ENCODE measurements at places on chromosomes 3 and 15.

DNA sequence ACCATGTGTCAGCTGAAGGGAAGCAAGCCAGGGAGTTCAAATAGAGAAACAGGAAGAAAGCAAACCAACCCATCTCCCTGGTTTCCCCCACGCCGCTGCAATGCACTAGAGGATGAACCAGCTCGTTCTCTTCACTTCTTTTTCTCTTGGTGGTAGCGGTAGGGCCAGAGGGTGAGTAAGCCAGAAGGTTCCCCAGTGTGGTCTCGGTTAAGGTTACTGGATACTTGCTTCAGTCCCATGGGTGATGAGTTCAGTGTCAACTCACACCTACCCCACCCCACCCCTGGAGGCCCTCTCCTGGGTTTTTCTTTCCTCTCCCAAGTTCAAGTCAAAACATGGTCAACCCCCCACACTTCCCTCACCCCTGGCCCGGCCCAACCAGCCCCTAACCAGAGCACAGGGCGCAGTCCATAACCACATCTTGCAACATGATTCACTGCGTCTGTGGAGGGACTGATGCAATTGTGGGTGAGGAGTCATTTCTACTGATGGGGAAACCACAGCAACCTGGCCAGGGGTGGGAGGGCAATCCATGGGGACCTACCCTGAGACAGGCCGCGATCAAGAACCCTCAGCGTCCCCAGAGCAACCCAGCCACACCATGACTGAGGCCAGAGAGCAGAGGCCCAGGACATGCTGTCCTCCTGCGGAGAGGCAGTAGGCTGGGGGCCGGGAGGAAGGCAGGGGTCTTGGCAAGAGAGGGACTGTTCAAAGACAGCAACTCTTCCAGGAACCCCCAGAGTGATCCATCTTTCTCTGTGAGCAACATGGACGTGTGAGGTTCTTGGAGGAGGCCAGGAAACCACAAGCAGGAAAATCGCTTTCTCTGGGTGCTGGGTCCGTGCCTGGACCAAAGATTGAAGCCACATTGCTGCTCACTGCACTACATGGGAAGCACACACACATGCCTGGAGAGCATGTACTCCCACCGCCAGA, 276.6 kb downstream of the UACA start:
- no peak for DNase-seq

DNA sequence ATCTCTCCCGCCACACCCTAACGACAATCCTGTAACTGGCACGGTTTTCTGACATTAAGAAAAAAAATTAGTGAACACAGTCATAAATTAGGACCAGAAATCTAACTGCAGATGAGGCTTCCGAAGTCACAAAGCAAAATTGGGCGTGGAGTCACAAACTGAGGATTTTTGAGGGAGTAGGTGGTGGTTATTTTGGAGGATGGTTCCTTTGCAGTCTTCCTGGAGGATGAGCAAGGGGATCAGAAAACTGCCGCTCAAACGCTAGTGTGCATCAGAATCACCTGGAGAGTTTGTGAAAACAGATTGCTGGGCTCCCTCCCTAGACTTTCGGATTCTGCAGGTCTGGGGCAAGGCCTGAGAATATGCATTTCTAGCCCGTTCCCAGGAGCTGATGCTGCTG, 334.8 kb downstream of the RORA start:
- DNase-seq: no peak

GRCh38 chr3:50816894-50817293, 142.2 kb downstream of the DOCK3 start:
- no peak for DNase-seq

DNA sequence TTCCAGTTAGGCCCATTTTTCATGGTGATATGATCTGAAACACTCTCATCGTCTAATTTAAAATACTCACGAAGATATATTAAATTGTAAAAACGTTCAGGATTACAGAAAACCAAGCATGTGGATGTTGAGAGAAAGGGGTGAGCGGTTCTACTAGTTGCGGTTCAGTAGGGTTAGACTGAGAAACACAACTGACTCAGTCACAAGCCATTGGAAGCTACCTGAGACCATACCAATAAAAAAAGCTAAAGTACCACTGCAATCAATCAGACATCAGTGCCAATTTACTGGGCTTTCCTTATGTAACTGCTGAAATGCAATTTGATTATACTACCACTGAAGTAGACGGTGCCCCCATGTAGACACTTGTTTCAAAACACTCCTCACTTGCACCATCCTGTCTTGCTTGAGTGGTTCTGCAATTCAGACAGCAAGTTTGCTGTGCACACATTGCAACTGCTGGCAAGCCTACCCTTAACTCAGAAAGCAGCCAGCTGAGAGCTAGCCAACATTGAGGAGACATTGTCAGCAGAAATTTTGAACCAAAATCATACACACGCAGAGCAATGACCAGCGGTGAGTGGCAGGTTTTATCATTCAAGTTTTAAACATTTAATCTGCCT, 368.7 kb upstream of the ARHGEF26 start:
- no peak for DNase-seq

DNA sequence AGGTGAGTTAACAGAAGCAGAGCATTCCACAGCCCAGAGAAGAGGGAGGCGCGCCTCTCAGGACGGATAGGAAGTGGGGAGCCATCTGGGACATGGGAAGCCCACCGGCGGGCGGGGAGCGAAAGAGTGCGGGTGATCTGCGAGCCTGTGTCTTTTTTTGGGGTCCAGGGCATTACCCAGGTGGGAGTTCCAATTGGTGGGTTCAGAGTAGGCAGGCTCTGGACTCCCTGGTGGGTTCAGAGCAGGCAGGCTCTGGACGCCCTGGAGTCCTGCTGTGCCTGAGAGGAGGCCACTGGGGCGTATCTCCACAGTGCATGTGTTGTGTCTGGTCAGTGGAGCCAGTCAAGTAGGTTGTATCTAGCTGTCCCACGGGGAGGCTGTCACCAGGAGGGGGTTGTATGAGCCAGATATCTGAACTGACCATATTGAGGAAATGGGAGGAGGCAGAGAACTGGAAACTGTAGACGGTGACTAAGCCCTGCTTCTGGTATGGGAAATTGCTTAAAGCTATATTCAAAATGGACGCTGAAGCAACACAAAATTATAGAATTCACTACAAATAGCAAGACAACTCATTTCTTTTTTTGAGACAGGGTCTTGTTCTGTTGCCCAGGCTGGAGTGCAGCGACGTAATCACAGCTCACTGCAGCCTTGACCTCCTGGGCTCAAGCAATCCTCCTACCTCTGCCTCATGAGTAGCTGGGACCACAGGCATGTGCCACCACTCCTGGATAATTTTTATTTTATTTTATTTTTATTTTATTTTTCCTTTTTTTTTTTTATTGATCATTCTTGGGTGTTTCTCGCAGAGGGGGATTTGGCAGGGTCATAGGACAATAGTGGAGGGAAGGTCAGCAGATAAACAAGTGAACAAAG, 34.5 kb upstream of the CHST2 start:
- no peak for DNase-seq

- no peak for DNase-seq
Observed at GRCh38 chr3:85785766-85786165, 827.0 kb downstream of the CADM2 start.

Measured in omental fat pad (tissue), 4 donors.